ENCODE measurements at places on chromosomes 1 and 21.
A peak's percentile ranks its signal among the peaks of the same experiment; 100 is the strongest.

DNA sequence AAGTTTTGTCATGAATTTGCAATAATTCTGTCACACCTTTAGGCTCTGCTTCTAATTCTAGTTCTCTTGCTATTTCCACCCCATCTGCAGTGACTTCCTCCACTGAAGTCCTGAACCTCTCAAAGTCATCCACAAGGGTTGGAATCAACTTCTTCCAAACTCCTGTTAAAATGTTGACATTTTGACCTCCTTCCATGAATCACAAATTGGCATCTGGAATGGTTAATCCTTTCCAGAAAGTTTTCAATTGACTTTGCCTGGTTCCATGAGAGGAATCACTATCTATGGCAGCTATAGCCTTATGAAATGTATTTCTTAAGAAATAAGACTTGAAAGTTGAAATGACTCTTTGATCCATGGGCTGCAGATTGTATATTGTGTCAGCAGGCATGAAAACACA lies 19.7 kb upstream of the SFT2D2 start:
- no peak for DNase-seq

- DNase-seq = peak; percentile 58
Measured at GRCh38 chr21:44911384-44912157, 9.1 kb downstream of the ITGB2 start.

GRCh38 chr1:113488576-113489177 lies 98.4 kb downstream of the MAGI3 start:
- DNase-seq = no peak

- no peak for DNase-seq
Measured at GRCh38 chr1:181319907-181320306, 163.4 kb upstream of the CACNA1E start.

DNA sequence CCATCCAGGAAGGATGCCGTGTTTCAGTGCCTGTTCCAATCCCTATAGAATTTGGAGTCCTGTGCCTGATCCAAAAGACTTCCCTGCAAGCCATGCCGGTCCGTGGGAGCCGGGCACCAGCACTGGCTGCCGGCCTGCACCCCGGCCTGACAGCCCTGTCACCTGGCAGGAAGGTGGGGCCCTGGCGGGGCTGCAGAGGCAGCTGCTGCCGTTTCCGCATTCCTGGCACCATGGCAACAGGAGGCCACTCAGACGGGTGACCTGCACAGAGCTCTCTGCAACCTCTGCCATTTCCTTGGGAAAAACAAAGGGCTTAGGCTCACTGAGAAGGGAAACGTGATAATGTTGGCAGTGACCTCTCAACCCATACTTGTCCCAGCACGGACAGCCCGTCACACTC lies 63.2 kb upstream of the TMEM51 start:
- no peak for DNase-seq

- DNase-seq = no peak
Measured at GRCh38 chr1:233904633-233905415, at the start of gene SLC35F3. Gene SLC35F3 (plus strand): TSS chr1:233904676.

GRCh38 chr1:89733748-89734147 lies 87.1 kb upstream of the LRRC8D start:
- no peak for DNase-seq

- no peak for DNase-seq
Measured at GRCh38 chr1:158830904-158831507, at the start of gene MNDA. Gene MNDA (plus strand): TSS chr1:158831351. CDS start chr1:158842154, 10,803 bp downstream.

DNA sequence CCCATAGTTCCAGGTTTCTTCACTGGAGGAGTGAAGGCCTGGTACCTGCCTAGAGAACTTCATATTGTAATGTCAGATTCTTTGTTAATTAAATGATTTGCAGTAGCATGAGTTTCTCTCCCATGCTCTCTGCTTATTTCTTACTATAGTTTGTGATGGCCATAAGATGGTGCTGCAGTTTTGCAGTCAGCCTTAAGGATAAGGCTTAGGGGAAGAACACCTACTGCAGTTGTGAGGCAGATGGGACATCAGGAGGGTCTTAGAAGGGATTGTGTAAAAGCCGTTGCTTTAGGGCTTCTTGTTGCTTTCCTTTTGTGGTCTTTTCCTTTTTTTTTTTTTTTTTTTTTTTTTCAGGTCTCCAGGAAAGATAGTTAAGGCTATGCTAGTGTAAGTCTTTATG lies 61.8 kb downstream of the MACF1 start:
- DNase-seq = no peak

DNA sequence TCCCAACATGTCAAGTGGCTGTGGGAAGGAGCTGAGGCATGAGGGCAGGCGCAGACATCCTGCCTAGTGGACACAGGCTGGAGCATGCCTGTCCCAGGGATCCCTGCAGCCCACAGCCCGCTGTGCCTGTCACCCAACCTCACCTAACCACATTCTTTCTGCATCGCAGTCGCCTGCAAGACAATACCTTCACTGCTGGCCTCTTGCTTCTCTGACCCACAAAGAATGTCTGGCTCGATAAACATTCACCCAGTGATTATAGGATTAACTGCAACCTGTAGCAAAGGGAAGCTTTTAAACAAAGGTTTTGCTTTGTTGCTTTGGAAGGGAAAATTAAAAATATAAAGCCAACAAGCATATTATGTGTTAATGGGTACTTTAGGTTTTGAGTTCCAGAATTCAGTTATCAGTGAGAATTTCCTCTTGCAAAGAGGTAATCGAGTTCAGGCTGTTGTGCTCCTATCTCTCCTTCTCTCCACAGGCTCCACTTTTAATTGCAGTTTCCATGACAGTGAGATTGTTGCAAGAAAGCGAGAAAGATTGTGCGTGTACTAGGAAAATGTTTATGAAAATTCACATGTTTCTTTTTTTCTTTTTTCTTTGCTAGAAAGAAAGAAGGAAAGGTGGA lies 40.0 kb upstream of the ZNF648 start:
- DNase-seq = no peak

- peak; percentile 13 for DNase-seq
Measured at GRCh38 chr1:180230416-180230790, 339 bp downstream of the LHX4 start.

DNA sequence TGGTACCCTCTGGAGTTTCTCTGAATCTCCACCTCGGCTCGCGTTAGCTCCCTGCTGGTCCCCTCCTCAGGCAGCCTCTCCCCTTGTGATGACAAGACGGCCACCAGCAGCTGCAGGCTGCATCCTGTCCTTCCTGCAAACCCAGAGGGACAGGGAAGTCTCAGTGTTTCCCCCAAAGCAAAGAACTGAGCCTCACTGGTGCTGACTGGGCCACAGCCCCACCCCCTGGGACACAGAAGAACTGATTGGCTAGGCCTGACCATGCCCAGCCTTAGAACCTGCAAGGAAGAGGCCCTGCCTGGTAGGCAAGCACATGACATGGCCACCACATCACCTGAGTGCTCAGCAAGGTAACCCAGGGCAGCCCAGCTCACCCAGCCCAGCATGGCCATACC lies 34.6 kb downstream of the TMEM51 start:
- DNase-seq = no peak

GRCh38 chr1:93807311-93807930 lies 71.6 kb downstream of the DNTTIP2 start:
- no peak for DNase-seq

DNA sequence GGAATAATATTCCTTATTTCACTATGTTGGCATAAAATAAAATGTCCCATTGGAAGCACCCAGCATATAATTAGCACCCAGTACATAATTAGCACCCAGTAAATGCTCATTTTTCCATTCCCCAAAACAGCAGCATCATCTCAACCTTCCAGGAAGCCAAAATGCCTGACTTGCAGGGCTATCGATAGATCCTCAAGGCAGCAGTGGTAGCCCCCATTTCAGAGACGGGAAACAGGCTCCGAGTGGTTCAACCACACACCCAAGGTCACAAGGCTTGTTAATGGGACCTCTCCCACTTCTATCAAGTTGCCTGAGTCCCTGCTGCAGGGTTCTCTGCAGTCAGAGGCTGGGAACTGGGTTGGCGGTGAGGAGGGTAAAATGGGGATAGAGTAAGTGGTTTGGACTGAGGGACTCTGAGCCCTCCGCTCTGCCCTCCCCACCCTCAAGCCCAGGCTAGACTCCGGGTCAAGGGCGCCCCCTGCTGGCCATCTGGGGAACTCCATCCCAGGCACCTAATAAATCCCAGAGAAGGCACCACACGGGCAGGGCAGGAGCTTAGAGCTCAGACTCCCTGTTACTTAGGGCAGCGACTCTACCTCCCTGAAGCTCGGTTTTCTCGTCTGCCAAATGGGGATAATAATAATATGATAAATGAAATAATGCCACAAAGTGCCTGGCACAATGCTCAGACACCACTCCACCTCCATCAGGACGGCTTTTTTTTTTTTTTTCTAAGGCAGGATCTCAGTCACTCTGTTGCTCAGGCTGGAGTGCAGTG lies 21.9 kb upstream of the LAPTM5 start:
- peak; percentile 93 for DNase-seq

DNA sequence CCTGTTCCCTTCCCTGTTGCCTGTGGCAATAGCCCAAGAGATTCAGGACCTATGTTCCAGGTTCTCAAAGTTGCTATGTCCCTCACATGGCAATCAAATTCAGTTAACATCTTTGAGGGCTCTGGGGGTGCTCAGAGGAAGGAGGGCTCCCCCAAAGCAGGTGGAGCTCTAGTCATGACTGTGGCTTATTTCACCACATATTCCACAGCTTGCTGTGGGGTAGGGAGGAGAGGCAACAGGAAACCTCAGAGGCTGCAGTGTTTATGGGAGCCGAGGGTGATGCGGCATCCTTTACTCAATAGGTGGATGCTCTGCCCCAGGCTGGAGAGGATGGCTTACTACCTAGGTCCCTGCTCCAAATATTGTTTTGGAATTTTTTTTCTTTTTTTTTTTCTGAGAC lies 1.2 kb upstream of the MKNK1 start:
- peak; percentile 18 for DNase-seq

GRCh38 chr1:115793162-115793561 lies 24.6 kb upstream of the CASQ2 start:
- no peak for DNase-seq

- peak; percentile 59 for DNase-seq
Measured at GRCh38 chr1:203340112-203340790, 10.7 kb downstream of the FMOD start.

GRCh38 chr1:186996816-186997215 lies 168.1 kb downstream of the PLA2G4A start:
- no peak for DNase-seq

- DNase-seq = no peak
Measured at GRCh38 chr1:200275816-200276453, 133.9 kb downstream of the ZNF281 start.

DNA sequence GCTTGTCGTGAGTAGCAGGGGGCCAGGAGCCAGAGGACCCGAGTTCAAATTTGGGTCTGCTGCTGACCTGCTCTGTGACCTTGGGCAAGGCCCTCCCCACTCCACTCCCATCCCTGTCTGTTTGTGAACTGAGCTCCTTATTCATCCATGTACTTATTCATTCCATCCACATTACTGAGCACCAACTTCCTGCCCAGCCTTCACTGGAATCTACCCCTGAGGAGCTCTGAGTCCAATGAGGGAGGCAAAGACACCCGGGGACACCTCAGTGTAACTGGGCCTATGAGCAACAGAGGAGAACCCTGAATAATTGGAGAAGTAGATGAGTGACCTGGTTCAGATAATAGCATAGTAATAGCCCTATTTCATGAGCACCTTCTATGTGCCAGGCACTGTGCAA lies 8.9 kb downstream of the BSND start:
- DNase-seq = no peak

DNA sequence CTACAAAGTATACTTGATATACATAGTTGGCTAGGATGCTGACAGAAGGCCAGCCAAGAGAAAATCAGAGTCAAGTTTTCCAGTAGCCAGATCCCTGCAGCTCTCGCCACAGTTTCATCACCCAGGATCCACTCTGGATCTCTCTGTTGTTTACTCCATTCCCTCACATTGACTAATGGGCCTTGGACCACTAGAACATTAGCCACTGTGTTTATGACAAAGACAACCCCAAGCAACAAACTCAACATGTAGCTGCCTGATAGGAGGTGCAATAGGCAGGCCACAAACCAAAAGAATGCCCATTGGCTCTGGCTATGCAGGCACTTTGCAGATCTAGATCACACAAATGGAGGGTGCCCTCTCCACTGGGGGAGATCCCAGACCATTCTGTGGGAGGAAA lies 44.2 kb downstream of the ARHGEF11 start:
- no peak for DNase-seq

DNA sequence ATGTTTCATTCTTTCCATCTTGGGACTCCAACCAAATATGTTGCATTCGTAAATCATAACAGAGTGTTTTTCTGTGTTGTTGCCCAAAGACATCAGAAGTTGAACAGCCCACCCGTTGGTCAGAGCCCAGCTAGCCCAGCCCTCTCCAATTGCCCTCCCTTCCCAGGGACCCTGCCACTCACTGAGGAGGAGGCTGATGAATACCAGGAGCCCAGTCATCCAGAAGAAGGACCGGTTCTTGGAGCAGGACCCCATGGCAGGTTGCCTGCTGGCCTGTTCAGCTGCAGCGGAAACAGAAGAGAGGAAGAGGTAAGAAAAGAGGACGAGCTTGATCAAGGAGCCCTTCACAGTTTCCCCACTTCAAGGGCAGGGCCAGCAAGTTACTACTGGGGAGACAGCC lies 172.2 kb upstream of the ETV3 start:
- DNase-seq = no peak

- no peak for DNase-seq
Measured at GRCh38 chr21:20451046-20451445, 547.2 kb upstream of the NCAM2 start.

GRCh38 chr1:87030740-87031690 lies 116.6 kb downstream of the HS2ST1 start:
- DNase-seq = no peak

DNA sequence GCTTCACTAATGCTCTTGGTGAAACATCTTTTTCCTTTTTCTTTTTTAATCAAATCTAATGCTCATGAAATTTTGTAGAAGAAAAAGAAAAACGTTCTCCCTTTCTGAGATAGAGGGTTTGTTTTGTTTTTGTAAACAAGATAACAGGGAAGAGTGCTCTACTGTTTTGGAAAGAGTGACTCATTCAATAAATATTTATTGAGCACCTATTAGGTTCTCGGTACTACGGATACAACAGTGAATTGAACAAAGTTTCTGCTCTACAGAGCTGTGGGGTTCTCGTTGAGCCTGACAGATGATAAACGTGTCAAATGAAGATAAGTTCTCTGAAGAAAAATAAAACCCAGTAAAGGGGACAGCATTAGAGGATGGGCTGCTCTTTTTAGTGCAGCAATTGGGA lies 7.0 kb downstream of the PGM1 start:
- DNase-seq = no peak

DNA sequence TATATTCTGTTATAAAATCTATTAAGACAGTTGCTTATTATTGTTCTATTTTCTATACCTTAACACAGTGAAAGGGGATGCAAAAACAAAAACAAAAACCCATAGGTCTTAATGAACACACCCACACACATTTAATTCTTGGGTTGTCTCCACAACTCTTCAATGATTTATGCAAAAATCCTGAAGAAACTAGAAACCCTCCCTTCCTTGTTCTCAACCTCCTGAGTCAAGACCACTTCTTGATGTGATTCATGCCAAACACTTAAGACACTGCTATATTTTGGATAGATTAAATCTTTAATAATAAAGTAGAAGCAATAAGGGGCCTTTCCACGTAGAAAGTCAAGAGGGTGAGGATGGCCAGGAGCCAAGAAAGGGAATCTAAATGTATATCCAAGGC lies 23.4 kb downstream of the SCAF4 start:
- DNase-seq = no peak
